Stimulated activated CD4-positive, alpha-beta T cell treated with anti-CD3 and anti-CD28 coated beads, Interleukin-15, amount 100 ng/mL, for 1 hour (primary cell): ENCODE measurements at places on chromosomes 4 and X.

- DNase-seq: no peak
Observed at GRCh38 chr4:123675567-123675966, 279.0 kb downstream of the SPRY1 start.

GRCh38 chr4:101806914-101807313, 16.4 kb downstream of the BANK1 start:
- DNase-seq: no peak

DNA sequence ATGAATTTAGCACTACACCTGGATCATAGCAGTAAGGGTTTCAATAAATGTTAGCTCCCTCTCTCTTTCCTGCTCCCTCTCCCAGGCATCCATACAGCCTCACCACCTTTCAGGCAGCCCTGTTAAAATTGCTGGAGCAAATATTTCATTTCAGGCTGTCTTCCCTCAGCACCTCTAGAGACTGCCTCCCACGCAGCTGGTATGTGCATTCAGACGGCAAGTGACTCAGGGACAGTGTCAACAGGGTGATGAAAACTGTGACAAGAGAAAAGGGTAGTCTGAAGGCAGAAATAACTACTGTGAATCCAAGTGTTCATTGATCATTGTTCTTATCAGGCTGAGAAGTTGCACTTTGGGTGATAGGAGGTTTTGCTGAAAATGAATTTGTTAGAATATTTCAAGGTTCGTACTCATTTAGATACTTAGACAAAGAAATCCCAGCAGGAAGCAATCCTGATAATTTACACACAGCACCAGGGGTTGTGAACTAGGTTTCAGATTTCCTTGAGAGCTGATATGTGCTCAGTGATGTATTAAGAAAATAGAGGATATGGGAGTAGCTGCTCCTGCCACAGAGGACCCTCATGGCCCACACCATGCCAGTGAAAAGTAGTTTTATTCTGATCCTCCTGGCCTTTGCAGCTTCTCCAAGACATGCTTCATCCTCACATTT, 424.2 kb downstream of the FGF13 start:
- DNase-seq: no peak

- DNase-seq: no peak
Observed at GRCh38 chr4:95985051-95985450, 145.2 kb downstream of the PDHA2 start.

- no peak for DNase-seq
Observed at GRCh38 chr4:103673983-103674382, 45.8 kb downstream of the TACR3 start.

- DNase-seq: no peak
Observed at GRCh38 chr4:99651811-99652485, 5.7 kb downstream of the C4orf54 start.

GRCh38 chrX:103540145-103540544, 20.9 kb upstream of the RAB40A start:
- DNase-seq: no peak

GRCh38 chr4:47374477-47374876, 89.0 kb downstream of the COMMD8 start:
- no peak for DNase-seq

- DNase-seq: no peak
Observed at GRCh38 chr4:61533140-61533539, 333.0 kb downstream of the ADGRL3 start.

GRCh38 chrX:9857575-9858474, 71.6 kb downstream of the SHROOM2 start:
- no peak for DNase-seq

GRCh38 chr4:110231869-110232268, 33.5 kb upstream of the ELOVL6 start:
- no peak for DNase-seq

DNA sequence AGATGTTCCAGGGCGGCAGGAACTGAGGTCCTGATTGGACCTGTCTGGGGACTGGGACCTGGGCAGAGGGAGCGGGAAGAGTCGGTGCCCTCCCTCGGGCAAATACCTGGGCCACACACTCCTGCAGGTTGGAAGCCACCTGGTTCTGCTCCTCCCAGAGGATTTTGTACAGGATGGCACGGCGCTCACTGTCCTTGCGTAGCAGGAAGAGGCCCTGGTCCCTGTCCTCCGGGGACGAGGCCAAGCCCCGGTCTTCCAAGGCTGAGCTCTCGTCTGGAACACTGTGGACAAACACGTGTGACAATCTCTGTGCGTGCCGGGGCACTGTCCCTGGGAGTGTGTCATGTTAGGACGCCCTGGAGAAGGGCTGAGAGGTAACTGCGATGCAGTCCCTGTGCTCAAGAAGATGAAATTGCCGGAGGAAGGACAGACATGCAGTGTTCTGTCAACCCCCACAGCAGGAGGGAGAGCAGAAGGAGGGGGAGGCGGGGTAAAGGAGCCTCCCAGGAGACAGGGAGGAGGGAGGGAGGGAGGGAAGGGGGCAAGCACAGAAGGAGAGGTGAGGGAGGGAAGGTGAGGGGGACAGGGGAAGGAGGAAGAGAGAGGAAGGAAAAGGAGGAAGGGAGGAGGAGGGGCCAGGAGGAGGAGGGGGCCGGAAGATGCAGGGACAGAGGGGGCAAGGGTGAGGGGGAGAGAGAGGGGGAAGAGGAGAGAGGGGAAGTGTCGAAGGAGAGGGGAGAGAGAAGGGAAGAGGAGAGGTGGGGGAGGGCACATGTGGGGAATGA, 29.0 kb downstream of the PDHA1 start:
- no peak for DNase-seq

DNA sequence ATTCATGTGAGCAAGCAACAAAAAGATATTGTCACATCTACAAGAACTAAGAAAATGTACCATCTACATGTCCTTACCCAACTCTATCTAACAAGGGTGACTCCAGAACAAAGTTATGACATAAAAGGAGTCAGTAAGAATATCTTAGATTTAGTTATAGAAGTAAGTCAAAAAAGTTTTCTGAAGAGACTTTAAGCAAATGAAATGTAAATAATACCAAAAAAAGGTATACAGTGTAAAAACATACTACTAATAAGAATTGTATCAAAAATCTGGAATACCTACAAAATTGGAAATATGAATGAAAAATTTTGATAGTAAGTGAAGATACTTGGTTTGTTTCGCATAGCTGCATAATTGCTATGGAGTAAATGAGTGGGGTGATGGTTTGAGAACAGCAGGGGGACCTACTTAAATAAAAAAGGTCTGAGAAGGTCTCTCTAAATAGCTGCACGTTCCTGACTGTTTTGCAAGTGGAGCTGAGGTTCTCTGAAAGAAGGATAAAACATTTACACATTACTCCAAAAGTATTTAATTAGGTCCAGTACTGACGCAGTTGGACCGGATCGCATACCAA, 51.0 kb upstream of the ENPP6 start:
- DNase-seq: no peak

DNA sequence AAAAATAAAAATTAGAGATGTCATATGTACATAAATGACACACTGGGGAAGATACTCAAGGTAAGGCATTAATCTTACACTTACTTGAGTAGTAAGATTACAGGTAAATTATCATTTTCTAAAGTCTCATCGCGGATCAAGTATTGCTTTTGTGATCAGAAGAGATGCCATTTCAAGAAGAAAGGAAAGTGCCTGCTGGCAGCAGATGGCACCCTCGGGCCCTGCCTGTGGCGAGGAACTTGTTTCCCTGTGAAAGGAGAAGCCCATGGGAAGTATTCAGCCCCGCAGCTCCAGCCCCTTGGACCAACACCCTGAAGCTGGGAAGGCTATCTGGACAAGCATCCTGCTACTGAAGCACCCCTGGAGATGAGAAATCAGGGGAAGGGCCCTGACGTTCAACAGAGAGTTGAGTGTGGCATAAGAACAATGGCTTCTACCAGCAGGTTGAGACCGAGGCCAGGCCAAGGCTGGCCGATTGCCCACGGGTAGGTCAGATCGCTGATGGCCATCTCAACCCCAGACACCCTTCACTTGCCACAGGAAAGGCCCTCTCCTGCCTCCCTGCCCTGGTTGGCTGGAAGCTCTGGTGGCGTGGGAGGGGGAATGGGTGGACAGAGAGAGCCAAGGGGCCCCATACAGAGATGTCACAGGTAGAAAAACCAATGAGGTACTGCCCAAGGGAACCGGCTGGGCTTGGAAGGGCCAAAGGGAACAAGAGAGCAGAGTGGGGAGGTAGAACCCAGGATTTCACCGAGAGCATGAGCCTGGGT, 18.8 kb upstream of the MXD4 start:
- no peak for DNase-seq

- DNase-seq: no peak
Observed at GRCh38 chr4:14083150-14083549, 455.6 kb upstream of the BOD1L1 start.

- no peak for DNase-seq
Observed at GRCh38 chr4:94378047-94378446, 35.4 kb upstream of the HPGDS start.

DNA sequence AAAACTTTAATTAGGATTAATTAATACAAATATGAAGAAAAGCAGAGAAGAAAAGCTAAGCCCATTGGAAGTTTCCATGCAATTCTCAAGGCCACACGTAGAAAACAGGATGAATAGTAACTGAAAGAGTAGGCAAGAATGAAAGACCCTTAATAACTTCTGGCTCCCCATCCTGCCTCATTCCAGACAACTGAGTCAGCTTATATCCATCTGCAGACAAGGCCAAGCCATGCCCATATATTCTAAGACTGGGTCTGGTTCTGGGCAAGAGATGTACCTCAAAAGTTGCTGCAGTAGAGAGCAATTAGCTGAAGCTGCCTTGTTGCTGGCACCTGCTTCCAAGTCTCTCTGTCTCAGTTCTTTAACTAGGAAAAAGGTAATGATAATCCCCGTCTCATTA, 244.1 kb downstream of the GPC3 start:
- DNase-seq: no peak

- no peak for DNase-seq
Observed at GRCh38 chrX:2799369-2799768, 29.4 kb upstream of the GYG2 start.

GRCh38 chr4:54924891-54925290, 200.5 kb downstream of the KDR start:
- DNase-seq: no peak

GRCh38 chr4:124484008-124484407, 228.5 kb downstream of the ANKRD50 start:
- no peak for DNase-seq

DNA sequence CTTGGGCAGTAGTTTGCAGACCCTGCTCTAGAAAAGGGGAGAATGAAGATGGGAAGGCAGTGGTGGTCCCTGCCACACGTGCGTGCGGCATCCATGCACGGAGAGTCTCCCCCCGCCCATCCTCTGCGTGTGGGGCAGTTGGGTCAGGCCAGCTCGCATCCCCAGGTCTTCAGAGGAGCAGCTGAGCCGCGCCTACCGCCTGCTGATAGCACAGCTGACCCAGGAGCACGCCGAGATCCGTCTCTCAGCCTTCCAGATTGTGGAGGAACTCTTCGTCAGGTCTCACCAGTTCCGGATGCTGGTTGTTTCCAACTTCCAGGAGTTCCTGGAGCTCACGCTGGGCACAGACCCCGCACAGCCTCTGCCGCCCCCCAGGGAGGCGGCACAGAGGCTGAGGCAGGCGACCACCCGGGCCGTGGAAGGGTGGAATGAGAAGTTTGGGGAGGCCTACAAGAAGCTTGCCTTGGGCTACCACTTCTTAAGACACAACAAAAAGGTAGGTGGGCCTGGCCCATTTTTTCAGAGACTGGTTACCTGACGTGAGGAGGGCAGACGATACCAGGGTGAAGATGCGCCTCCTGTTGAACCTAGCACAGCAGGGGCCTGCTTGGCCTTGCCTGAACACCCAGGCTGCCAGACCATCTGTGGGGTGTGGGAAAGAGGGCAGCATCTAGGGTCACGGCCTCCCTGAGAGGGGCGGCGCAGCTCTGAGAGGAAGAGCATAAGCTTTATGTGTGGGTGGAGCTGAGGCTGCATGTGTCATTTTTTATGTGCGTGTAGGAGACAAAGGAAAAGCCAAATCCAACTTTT, 2.6 kb downstream of the UVSSA start:
- DNase-seq: no peak

DNA sequence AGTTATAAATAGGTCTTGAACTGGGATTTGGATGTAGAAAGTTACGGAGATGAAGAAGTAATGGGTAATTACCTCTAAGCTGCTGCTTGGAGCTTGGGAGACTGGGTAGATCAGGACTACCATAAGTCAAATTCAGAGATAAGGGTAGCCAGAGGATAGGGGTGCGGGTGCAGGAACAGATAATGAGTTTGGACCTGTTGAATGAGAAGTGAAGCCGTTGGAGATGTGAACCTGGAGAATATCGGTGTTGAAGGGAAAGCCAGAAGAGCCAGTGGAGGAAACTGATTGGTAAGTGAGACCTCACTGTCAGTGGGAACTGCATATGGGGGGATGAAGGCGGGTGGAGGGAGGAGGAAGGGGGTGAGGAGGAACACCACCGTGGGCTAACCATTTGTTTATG, 618 bp upstream of the FOXO4 start:
- DNase-seq: no peak

GRCh38 chrX:41382714-41383645, 49.0 kb downstream of the DDX3X start:
- DNase-seq: no peak

GRCh38 chrX:119134466-119134865, 6.9 kb upstream of the KIAA1210 start:
- no peak for DNase-seq

- DNase-seq: no peak
Observed at GRCh38 chr4:20194123-20195013, 57.3 kb upstream of the SLIT2 start.
